ENCODE measurements at places on chromosomes 7 and 10.
A peak's percentile ranks its signal among the peaks of the same experiment; 100 is the strongest.

- peak; percentile 21 for DNase-seq
Measured at GRCh38 chr7:132577206-132578049, 1.2 kb upstream of the PLXNA4 start.

GRCh38 chr10:79148452-79149344 is 79.9 kb downstream of the ZMIZ1 start:
- no peak for DNase-seq

DNA sequence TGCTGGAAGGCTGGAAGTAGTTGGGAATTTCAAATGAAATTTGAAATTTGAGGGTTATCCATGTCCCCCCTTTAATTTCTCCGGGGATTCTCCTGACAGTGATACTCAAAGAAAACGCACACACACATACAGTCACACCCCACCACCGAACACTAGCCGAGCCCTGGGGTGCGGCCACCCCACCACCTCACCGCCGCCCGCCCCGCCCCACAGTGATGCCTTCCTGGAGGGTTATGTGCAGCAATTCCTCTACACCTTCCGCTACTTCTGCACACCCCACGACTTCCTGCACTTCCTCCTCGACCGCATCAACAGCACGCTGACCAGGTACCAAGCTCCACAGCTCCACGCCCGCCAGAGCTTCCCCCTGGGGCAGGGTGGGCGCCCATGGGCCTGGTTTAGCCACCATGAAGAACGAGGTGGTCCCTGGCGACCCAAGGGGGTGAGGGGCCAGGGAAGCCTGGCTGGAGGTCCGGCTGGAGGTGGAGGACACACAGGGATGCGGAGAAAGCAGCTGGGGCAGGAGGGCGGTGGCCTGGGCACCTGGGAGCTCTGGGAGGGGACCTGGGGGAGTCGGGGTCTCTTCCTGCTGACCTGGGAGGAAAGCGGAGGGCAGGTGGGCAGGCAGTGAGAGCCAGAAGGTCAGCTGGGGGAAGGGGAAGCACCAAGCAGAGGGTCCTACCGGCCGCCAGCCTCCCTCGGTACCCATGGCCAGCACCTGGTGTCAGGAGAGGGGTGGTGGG is 19.4 kb upstream of the UTF1 start:
- no peak for DNase-seq

GRCh38 chr7:68684246-68684839 is 913.9 kb upstream of the AUTS2 start:
- DNase-seq: no peak

DNA sequence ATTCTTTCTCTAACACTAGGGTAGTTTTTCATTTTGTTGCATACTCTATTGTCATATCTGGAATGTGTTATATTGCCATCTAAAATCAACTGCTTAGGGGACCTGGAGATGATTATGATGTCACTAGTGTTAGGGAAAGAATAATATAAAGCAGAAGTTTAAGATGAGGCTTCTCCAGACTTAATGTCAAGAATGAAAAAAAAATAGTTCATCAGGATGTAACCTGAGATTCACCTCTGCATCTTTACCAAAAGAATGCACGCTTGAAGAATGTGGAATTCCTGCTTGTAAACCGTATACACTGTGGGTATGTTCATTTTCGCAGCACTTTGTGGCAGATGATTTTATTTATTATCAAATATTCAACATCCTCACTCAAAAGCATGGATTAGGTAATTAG is 184.6 kb downstream of the ST7 start:
- no peak for DNase-seq

GRCh38 chr10:15321431-15322341 is 49.4 kb downstream of the FAM171A1 start:
- no peak for DNase-seq

- DNase-seq: no peak
Measured at GRCh38 chr10:117078168-117078837, 59.8 kb downstream of the VAX1 start.

- peak; percentile 83 for DNase-seq
Measured at GRCh38 chr10:62811159-62811875, 4.8 kb downstream of the EGR2 start.

DNA sequence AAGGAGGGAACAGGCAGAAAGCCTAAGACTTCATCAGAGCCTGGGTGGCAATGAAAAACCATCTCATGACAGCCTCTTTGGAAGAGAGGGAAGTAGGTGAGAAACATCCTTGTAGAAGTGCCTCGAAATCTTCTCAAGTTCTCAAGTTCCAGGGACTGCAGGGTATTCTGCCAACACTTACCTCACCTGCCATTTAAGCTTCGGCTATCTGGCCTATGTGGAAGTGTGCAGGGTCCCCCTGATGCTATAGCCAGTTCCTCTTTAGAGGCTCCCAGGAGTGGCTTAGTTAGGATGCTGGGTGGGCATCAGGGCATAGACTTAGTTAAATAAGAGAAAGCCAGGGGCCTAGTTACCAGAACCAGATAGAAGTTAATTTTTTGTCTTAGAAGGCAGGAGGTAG is 27.0 kb downstream of the ABCC2 start:
- DNase-seq: no peak

DNA sequence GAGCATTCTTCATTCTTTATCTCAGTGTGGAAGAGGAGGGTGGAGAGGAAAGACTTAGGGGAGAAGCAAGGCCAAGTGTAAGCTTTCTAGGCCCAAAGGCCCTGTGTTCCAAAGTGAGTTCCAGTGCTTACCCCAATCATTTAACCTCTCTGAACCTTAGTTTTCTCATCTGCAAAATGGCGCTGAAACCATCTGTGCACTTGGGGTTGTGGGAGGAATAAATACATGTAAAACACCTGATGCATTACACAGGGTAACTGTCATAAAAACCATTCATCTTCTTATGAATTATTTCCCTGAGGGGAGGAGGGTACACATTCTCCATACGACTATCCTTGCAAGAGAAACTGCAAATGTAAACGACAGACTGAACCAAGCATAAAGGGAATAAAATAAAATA is 19.0 kb downstream of the PIK3AP1 start:
- no peak for DNase-seq

DNA sequence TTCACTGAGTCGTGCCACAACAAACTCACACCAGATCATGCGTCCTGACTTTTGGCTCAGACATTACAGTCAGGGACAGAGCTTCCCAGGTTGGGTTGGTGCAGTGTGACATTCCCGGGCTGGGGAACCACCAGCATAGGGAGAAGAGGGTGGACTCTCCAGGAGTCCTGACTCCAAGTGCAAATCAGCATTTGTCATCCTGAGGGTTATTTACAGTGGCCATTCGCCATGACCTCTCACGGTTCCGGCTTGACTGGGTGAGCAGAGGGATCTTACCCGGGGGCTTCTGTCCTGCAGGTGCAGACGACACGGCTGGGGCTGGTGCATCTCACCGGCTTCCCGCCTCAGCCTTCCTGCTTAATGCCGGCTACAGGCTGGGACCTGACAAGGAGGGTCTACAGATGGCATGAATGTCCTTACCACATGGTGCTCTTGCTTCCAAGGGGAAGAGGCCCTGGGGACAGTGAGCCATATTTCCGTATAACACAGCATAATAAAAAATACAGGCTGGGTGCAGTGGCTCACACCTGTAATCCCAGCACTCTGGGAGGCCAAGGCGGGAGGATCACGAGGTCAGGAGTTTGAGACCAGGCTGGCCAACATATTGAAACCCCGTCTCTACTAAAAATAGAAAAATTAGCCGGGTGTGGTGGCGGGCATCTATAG is 12.5 kb upstream of the INTS1 start:
- no peak for DNase-seq

GRCh38 chr7:96649981-96650380 is 59.7 kb downstream of the SEM1 start:
- DNase-seq: no peak

GRCh38 chr10:131972474-131973071 is 9.2 kb downstream of the BNIP3 start:
- DNase-seq: peak; percentile 31

- no peak for DNase-seq
Measured at GRCh38 chr7:18053177-18053928, 25.7 kb upstream of the PRPS1L1 start.

- DNase-seq: no peak
Measured at GRCh38 chr7:155745737-155746136, 66.5 kb downstream of the SHH start.

- no peak for DNase-seq
Measured at GRCh38 chr10:30176182-30176581, 116.8 kb upstream of the JCAD start.

- no peak for DNase-seq
Measured at GRCh38 chr10:119409906-119410305, 132.6 kb downstream of the RGS10 start.

DNA sequence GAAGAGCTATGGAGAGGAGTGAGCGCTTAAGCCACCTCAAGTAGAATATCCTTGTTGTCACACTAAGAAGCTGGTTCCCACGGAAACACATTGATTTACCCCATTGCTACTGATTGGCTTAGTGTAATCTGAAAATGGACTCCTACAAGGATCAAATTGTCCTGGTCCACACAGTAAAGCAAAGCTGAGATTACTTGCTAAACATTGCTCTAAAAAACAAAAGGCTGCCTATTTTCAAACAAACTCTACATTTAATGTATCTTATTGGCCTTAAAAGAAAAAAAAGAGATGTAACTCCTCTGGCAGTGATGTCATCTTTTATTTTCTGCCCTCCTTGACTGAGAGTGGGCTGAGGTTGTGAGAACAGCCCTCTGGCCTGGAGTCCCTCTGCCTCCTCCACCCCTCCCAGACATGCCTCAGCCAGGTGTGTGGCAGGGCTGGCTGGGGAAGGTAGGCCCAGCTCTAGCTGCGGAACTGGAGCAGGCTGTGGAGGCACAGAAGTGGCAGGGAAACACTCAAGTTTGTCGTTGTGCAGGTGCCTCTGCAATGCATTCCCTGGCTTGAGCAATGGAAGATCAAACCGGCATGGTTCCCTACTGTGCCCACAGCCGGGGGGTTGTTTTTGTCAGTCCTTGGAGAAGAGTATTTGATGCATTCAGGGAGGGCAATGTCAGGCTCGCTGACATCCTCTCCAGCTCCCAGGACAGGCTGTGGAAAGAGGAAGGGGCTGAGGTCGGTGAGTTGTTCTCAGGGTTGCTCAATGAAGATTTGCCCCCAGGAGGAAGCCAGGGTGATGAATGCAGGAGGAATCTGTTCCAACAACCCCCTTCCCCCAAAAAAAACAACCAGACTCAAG is 9.1 kb downstream of the KLF6 start:
- DNase-seq: no peak

- no peak for DNase-seq
Measured at GRCh38 chr10:30639946-30640786, 10.6 kb upstream of the LYZL2 start.

- DNase-seq: no peak
Measured at GRCh38 chr10:88980800-88981199, 9.8 kb upstream of the FAS start.

DNA sequence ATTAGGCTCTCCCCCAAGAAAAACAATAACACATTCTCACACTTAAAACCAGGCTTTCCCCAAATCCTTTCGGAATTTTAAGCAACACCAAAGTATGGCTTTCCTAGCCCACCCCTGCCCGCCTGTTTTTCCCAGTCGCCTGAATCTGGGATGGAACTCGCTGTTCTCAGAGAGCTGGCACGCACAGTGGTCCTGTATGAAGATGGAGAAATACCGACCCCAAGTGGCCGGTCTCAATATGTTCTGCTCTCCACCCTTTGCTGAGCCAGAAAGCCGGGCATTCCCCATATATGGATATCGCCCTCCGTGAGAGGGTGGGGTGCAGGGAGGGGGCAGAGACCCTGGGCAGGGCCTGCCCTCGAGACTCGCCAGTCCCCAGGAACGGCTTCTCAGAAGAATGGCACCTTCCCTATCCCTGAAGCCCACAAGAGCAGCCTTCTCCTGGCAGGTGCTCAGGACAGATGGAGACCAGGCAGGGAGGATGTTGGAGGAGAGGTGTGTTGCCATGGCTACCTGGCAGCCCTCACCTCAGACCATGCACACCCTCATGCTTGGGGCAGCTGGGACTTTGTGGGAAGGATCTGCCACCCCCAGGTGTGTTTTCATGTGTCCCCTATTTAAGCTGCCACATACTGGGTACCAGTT is 3.4 kb downstream of the TACR2 start:
- peak; percentile 47 for DNase-seq

DNA sequence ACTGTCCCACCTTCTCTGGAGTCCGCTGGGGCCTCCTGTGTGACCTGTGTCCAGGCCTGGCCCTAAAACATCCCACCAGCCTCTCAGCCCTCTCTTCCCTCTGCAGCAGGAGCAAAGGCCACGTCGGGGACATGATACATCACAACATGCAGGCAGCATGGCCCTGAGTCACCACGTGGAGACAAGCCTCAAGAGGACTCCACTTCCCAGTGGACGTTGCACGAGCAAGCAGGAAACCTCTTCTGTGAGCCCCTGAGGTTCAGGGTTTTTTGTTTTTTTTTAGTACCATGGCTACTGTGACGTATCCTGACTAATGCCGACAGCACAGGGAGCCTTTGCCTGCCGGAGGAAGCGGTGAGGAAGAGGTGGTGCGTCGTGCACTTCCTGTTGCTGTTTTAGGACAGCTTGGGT is 165.9 kb downstream of the DNAJB6 start:
- DNase-seq: peak; percentile 53

- DNase-seq: no peak
Measured at GRCh38 chr7:111388912-111389311, 173.4 kb downstream of the IMMP2L start.

GRCh38 chr7:101465131-101465530 is 102.5 kb downstream of the COL26A1 start:
- no peak for DNase-seq

- DNase-seq: no peak
Measured at GRCh38 chr10:103473261-103473671, 5.8 kb downstream of the CALHM3 start.

GRCh38 chr10:79188154-79188965 is 119.6 kb downstream of the ZMIZ1 start:
- DNase-seq: no peak

GRCh38 chr10:109062371-109062770 is 860.9 kb downstream of the XPNPEP1 start:
- DNase-seq: no peak

DNA sequence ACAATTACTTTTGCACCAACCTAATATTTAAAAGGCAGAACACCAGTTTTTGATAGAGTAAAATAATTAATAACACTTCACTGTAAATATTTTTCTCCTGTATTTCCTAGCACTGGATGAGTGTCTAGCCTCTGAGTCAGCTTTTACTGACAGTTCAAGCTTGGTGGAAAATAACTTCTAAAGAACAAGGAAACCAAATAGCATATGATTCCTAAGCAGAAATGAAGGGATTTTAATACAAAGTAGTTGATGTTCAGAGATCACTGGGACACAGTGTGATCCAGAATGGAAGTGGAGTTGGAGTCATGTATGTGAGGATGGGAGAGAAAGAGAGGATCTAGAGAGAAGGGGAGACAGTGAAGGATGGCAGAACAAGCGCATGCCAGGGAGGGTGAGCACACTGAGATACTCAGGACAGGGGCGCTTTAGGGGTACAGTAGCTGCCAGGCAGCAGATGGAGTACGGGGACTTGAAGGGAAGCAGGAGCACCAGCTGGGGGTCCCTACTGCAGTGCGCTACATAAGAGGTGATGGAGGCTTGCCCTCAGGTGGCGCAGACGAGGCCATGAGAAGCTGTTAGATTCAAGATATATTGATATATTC is 117.9 kb upstream of the KLF6 start:
- DNase-seq: no peak

Measured in stimulated activated naive CD8-positive, alpha-beta T cell treated with anti-CD3 and anti-CD28 coated beads, Interleukin-15, Interleukin-2, amounts not matched to agents 100 U/mL and 50 U/mL, for 24 hours (primary cell).